ENCODE measurements at places on chromosomes 1 and 21.

DNA sequence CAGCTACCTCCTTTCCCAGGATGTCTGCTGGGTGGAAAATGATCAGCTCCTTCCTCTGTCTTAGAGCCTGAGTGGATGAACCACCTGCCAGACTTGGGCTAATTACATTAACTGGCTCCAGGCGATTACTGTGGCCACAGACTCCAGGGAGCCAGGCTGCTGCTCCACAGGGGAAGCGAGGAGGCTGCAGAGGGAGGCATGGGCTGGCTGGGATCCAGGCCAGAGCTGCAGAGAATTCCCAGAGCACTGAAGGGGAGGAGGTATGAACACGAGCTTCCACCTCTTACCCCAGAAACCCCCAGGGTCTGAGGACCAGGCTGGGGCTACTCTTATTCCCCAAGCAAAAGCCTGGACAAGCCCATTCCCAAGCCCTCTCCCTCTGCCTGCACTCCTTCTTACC lies 136.0 kb upstream of the KLHDC7A start:
- no peak for DNase-seq

DNA sequence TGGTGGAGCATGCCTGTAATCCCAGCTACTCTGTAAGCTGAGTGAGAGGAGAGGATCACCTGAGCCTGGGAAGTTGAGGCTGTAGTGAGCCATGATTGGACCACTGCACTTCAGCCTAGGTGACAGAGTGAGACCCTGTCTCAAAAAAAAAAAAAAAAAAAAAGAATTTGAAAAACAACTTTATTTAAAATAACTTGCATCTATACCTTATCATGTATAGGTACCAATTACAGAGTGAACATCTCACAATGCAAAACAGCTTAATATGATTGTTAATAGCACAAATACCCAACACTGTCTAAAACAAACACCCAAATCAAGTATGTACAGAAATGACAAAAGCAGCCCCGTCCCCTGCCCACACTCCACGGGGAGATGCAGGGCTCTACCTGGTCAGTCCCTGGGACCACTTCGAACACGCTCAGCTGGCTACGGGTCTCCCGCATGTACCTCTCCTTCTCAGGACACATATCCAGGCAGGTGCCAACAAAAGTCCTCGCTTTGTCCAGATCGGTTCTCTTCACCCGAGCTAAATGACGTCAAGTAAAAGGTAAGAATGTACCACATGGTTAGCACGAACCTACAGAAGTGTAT lies 10.5 kb downstream of the MCM3AP start:
- no peak for DNase-seq

DNA sequence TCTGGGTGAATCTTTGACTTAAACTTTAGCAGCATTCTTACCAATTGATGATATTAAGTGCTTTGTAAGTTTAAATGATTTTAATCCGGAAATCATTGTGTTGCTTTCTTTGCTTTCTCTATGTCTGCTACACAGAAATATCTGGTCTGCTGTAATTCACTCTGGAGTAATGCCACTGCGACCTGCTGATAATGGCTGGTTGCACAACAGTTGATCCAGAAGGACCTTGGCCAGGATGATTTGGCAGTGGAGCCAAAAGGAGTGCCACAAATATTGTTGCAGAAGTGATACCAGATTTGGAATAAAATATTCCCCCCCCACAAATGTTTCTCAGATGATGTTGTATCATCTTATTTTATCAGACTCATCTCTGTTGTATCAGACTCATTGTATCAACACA lies 2063.9 kb downstream of the MRPL39 start:
- no peak for DNase-seq

DNA sequence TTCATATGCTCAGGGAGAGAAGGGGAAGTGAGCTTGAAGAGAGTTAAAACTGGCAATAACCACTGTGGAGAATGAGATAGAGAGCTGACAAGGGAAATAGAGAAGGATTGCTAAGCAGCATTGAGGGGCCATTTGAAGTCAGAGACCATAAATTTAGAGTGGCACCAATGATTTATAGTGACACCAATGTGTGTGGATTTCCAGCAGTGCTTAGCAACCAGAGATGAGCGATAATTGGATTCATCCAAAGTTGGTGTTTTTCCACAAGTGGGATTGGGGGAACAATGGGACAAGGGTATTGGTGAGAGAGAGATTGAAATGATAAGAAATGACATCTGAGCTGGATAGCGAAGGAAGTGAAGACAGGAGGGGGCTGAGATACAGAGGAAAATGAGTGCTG lies 114.1 kb downstream of the C1orf94 start:
- DNase-seq, result no peak

GRCh38 chr21:39805983-39806382 lies 61.0 kb downstream of the IGSF5 start:
- no peak for DNase-seq

GRCh38 chr1:105231378-105231777 lies 1481.7 kb downstream of the AMY1C start:
- no peak for DNase-seq

DNA sequence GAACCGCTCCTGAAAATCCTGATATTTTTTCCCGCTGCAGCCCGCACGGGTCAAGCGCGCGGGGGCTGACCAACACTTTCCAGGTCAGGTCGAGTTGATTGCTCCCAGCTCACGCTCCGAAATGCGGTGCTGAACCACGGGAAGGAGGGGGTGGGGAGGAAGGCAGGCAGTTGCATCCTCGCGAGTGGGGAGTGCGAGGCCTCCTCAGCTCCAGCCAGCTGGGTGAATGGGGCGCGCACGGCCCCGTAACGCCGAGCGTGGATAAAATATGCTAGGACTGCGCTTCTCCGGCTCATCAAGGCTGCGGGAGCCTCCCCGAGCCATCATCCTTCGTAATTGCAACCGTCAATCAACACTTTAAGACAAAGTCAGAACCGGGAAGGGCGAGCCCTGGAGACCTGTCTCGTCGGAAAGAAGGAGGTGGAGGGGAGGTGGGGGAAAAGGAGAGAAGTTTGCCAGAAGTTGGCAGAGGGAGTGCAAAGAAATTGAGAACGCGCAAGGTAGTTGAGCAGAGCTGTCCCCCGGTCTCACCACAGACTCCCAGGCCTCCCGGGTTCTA lies 8.0 kb downstream of the NR5A2 start:
- DNase-seq, result no peak

DNA sequence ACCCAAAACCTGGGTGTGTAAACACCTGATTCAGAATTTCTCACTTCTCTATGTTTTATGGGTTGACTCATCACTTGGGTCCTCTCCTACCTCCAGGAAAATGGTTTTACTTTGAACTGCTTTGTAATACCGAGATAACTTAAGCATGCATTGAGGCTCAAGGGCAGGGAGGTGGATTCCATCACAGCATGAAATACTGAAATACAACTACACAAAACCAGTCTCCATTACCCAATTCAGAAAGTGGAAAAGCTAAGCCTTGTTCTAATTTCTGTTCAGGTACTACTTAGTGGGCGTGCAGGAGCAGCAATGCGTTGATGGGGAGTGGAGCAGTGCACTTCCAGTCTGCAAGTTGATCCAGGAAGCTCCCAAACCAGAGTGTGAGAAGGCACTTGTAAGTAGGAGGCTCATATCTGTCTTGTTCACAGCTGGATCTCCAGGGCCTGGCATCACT lies 6.1 kb upstream of the C4BPA start:
- DNase-seq, result no peak

GRCh38 chr1:174445817-174446216 lies 1.9 kb upstream of the GPR52 start:
- DNase-seq, result no peak

- no peak for DNase-seq
These were observed 7.3 kb downstream of the GSTM5 start for GRCh38 chr1:109719337-109719837.

DNA sequence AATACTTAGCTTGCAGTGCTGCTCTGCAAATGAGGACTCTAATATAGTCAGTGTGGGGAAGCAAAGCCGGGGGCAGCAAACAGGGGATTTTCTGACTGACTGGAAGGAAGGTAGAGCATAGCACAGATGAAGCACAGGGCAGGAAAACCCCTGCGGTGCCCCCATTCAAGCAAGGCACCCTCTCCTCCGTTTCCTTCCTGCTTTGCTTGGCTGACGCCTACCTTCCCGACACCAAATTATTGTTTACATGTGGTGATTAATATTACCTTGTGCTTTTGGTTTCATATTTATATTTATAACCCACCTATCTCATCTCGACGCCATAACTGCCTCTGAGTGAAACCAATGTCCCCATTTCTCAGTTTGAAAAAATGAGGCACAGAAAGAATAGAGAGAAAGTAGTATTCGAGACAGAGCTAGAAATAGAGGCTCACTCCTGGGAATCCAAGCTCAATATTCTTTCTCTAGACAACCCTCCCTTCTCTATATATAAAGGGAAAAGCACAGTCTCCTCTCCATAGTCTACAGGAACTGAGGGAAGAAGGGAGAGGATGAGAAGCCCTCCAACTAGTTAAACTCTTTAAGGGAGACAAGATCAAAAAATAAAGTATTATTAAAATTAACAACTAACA lies 41.3 kb downstream of the PIK3C2B start:
- no peak for DNase-seq

GRCh38 chr1:25530186-25531081 lies 13.0 kb upstream of the LDLRAP1 start:
- no peak for DNase-seq

DNA sequence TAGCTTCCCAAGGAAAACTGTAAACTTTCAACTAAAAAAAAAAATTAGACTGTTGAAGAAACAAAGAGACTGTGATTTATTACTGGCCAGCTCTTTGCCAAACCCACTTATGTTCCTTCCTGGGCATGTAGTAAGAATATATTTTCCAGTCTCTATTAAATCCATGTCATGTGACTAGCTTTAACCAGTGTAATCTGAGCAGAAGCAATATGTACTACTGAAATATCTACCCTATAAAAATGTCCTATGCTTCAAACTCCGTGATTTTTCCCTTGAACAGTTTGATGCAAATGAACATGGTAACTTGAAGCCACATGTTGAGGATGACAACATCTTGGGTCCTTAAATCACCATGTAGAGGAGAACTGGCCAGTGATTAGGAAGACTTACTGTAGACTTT lies 144.5 kb downstream of the NTMT2 start:
- DNase-seq, result no peak

- DNase-seq, result no peak
These were observed 2.0 kb downstream of the KANK4 start for GRCh38 chr1:62317021-62317768.

- no peak for DNase-seq
These were observed at the start of gene SLAMF1 for GRCh38 chr1:160646711-160647328. SLAMF1 (minus strand) TSS chr1:160647044; CDS start chr1:160646945, 99 bp downstream.

DNA sequence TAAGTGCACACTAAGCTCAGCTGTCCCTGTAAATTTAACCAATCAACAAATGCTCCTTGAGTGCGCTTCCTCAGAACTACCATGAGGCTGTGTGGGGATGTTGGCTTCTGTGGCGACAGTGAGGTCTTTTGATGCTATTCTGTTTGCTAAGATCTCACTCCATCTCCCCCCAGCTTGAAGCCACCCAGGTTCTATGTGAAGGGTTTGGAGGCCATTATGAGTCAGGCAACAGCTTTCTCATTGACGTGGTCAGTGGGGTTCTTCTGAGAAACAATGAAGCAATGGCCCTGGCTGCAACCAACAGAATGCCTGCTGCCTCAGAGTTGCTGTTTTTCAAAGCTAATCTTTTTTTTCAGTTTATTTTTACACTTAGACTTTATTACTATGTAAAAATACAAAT lies 205.5 kb downstream of the PTBP2 start:
- DNase-seq, result no peak

GRCh38 chr1:173255214-173255813 lies 48.2 kb upstream of the TNFSF4 start:
- DNase-seq, result no peak

GRCh38 chr1:21919520-21919919 lies 17.6 kb downstream of the HSPG2 start:
- DNase-seq, result no peak

- DNase-seq, result no peak
These were observed 176.8 kb downstream of the LMO4 start for GRCh38 chr1:87505391-87505983.

DNA sequence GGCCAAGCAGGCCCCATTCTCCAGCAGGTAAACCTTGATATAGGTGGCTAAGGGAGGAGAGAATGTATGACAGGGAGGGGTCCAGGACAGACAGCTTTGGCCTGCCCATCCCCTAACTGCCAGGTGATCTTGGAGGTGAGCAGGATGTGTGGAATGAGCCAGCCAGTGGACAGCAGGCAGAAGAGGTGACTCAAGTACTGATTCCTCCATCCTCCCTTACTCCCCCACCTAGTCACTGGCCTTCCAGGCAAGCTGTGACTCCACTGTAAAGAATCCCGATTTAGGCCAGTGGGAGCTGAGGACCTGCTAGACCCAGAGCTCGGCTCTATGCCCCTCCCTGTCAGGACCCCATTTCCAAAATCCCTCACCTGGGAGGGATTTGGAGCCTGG lies 36.6 kb downstream of the RIMS3 start:
- no peak for DNase-seq

DNA sequence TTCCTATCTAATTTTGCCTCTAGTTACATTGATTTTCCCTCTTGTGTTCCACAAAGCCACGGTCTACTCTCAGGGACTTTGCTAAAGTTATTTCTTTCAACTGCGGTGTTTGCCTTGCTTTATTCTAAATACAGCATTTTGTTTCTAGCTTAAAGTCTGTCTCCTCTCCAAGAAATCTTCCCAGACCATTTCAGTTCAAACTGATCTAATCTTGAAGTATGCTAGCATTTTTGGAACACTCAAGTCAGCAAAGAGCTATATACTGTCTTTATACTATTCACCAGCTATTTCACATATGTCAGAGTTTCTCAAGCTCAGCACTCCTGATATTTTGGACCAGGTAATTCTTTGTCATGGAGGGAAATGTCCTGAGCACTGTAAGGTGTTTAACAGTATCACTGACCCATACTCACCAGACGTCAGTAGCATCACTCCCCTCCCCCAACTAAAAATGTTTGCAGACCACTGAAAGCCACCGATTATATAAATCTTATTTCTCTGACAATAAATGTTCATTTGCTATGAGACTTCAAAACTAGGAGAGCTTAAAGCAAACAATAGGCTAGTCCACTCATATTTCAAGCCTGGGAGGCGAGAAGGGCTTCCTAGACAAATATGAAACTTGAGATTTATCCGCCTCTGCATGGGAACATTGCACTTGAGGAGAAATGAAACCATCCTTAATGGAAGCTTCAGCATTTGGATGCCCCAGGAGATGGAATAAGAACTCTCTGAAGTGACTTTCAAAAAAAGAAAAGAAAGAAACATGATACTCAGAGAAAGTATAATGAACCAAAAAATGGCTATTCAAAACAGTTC lies 81.1 kb downstream of the KIAA0319L start:
- DNase-seq, result no peak

DNA sequence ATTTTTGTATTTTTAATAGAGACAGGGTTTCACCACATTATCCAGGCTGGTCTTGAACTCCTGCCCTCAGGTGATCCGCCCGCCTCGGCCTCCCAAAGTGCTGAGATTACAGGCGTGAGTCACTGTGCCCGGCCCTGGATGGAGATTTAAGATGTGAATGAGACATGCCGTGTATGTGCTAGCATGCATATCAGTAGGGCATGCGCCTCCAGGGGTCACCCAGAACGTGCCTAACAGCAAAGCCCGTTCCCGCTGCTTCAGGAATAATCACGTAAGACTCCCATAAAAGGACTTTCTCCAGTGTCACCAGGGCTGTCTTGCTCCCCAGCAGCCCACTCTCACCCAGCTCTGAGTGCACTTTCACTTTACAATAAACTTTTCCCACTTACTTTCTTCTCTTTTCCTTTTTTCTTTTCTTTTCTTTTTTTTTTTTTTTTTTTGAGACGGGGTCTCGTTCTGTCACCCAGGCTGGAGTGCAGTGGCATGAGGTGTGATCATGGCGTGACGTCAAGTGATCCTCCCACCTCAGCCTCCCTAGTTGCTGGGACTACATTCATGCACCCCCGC lies 46.9 kb upstream of the DISP3 start:
- DNase-seq, result no peak

All from prostate gland (tissue), 2 donors.